ENCODE measurements at places on chromosomes 2 and 18.

DNA sequence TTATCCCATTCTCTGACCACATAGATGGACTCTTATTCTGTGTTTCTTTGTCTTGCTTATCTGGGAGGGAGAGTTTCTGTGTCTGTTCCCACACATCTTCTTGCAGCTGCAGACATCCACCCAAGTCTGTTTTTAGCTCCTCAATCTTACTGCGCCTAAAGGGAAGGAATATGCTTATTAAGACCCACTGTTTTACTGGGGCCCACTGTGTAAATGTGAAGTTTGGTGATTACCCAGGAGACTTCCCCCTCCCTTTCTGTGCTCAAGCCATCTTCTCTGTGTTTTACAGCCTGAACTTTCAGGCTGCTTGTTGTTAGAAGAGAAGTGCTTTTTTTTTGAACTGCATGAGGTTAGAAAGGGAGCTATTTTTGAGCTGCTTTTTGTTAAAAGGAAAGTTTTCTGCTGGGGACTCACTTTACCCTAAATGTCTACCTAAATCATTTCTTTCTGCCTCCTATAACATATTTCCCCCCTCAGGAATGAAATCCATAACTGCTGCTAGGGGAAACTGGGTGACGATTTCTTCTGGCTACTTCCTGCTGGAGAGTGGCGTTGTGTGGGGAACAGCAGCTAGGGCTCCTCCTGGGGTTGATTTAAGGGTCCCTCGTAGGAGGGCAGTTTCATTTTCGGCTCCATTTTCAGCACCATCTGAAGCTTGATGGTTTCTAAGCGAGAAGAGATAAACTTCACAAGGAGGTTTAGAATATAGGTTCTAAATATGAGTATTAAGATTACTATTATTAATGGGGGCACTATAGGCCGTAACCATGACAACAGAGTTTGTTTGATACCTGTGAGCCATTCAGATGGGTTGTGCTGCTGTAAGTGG is 39.5 kb upstream of the GMCL1 start:
- peak; percentile 27 for DNase-seq

- no peak for DNase-seq
These were observed 13.1 kb upstream of the VAPA start for GRCh38 chr18:9900699-9901098.

DNA sequence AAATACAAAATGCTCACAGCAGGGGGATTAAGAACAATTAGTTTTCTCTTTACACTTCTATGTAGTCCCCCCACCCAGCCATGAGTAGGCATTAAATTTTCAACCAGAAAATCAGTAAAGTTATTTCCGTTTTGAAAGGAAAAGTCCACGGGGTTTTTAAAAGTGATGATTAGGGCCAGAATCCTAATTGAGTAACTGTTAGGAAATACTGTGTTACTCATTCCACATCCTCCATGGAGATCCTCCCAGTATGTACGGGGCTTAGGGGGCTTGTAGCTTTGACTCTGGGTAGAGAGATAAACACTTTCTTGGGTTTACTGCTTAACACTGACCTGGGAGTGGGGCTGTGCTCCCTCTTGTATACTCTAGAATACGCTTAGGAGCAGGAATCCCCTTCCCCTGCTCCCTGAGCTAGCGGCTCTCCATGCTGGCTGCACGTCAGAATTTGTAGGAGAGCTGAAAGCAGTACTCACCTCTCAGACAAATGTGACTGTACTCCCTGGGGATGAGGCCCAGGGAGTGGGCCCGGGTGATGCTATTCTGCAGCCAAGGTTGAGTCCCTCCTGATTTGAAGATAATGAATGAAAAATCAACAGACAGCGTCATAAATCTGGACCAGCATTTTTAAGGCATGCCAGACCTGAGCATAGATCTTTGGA is 100.5 kb downstream of the SLC4A3 start:
- DNase-seq, result no peak

DNA sequence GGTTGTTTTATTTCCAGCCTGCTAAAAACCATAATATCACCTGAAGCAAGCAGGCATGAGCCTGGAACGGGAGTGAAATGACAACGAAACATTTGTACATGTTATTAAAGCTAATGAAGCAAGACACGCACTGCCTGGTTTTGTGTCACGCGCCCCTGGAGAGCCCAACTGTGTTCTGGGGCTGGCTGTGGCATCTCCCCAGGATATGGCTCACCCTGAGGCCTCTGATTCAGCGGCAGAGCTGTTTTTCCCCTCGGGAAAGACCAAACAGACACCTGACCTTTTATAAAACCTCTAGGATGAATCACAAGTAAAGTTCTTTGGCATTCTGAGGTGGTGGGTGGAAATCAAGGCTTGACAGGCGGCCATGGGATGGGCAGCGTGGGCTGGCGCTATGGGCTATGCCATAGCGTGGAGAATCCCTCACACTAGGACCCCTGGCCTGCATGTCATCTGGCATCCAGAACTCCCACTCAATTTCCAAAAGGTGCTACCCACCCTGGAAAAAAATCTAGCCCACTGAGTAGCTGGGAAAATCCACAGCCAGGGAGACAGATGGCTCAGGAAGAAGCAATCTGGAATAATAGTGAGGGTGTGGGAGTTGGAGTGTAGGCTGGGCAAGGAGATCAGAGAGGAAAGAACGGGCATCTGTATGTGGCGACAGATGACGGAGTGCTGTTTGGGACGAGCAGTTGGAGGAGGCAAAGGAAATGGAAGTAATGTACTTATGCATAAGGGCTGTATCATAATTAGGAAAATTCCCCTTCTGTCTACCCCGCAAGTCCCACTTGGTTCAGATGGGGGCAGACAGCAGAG is 262.0 kb downstream of the AFF3 start:
- no peak for DNase-seq

- peak; percentile 70 for DNase-seq
These were observed 304.7 kb downstream of the FBXO15 start for GRCh38 chr18:73842795-73843394.

DNA sequence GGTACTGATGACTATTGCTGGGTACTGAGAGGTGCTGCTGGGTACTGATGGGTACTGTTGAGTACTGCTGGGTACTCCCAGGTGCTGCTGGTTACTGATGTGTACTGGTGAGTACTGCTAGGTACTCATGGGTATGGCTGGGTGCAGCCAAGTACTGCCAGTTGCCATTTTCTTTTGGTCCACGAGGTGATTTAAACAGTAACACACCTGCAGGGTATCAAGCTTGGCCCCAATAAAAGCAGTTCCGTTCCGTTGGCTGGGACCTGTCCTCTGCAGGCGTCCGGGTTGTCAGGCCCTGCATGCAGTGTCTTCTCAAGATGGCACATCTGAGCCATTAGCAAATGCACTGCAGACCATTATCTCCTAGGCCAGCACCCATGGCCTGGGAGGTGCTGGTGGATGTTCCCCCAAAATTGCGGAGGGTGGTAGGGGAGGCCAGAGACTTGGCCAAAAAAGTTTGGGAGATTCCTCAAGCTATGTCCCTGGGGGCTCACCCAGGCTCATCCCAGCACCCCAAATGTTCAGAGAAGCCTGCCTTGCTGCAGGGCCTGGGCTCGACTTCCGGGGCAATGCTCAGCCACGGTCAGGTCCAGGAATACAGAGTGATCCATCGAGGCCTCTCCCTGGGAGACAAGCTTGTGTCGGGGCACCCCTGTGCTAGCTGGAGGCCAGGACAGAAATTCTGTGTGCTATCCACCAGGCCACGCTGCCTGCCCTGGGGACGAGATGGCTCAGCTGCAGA is 165.2 kb downstream of the TWIST2 start:
- no peak for DNase-seq

- DNase-seq, result no peak
These were observed 297.9 kb downstream of the NDUFA10 start for GRCh38 chr2:239727182-239727775.

DNA sequence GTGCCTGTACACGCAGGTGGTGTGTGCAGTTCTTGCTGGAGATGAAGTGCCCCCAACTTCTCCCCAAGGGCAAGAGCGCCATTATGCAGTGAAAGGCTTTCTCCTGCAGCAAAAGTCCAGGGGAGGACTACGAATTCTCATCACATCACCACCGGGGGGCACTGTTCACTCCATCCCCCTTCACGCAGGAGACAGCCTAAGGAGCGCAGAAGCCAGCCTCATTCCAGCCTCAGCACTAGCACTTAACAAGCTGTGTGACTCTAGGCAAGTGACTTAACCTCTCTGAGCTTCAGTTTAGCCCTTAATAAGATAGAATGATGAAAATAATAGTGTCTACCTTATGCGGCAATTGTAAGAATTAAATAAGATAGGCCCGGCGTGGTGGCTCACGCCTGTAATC is 32.3 kb downstream of the DNMT3A start:
- peak; percentile 66 for DNase-seq

DNA sequence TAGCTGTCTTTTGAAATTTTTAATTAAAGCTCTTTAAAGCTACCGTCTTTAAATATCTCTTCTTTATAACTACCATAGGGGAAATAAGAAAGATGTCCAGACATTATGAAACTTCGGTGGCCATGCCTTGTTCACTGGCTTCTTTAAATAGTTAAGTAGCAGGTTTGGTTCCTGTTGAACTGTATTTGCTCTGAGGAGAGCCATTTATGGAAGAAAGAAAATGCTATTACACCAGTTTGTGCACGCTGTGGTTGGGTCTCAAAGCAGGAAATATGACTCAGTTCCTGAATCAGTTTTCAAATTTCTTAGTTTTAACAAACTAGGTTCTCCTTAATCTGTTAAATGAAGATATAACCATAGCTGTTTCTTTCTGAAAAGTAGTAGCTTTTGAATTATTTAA is 12.2 kb downstream of the ARPC2 start:
- DNase-seq, result peak; percentile 88

DNA sequence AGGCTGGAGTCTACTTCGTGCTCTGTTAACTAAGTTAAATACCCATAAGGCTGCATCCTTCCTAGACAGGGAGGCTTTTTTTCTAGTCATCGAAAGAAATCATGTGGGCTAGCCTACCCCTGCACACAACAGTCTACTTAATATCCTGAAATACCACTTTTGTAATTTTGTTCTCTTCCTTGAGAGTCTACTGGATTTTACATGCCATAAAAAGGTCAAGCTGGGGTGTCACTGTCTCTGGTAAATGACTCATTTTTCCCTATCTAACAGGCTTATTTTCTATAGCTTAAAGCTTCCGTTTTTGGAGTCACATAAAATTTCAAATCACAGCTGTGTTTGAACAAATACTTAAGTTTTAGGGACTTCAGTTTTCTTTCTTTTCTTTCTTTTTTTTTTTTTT is 10.7 kb upstream of the STAM2 start:
- DNase-seq, result peak; percentile 36

DNA sequence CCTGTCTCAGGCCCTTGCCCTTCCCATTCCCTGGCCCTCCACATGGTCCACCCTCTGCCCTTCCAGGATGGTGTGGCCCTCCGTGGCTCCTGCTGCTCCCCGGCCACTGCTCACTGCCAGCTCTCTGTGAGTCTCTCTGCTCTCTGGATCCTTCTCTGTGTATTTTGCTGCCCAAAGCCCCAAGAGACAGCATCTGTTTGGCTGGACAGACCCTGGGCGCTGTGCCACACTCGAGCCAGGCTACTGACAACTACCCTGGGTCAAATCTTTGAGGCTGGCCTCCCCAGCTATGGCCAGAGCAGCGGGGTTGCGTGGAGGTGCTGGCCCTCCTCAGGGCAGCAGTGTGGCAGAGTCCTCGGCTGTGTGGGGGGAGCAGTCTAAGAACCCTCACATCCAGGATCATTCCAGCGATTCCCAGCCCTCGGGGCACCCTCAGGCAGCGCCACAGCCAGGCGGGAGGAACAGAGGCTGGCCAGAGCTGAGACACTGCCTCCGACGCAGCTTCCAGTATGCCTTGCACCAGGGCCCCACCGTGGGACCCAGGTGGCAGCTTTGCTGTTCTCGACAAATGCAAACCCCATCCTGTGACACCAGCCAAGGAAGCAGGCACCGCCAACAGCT is 139.4 kb upstream of the GLI2 start:
- DNase-seq, result no peak
